Uterus (tissue), 4 donors: ENCODE measurements at places on chromosomes 1 and 21.

DNA sequence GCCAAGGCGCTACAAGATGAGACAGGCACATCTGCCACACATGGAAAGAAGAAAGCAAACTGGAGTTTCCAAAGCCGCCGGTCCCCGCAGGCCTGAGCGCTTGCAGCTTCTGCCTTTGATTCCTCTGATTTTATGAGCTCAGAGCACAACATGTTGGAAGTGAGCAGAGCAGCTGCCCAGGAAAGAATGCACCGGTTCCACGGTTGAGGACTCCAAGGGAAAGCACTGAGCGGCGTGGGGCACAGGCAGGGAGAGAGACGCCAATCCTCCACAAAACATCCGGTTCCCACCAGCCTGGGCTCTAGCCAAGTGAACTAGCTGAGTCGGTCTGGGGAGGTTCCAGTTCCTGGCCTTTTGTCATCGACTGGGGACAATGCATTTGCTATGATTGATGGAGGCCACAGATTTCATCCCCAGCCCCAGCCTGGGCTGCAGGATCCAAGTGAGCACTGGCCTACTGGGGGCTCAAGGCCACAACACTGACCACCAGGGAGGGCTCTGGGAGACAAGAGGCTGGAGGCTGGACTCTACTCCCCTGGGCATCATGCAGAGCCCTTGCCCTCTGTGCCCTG, 253.1 kb upstream of the IRF2BP2 start:
- DNase-seq: peak; percentile 75

DNA sequence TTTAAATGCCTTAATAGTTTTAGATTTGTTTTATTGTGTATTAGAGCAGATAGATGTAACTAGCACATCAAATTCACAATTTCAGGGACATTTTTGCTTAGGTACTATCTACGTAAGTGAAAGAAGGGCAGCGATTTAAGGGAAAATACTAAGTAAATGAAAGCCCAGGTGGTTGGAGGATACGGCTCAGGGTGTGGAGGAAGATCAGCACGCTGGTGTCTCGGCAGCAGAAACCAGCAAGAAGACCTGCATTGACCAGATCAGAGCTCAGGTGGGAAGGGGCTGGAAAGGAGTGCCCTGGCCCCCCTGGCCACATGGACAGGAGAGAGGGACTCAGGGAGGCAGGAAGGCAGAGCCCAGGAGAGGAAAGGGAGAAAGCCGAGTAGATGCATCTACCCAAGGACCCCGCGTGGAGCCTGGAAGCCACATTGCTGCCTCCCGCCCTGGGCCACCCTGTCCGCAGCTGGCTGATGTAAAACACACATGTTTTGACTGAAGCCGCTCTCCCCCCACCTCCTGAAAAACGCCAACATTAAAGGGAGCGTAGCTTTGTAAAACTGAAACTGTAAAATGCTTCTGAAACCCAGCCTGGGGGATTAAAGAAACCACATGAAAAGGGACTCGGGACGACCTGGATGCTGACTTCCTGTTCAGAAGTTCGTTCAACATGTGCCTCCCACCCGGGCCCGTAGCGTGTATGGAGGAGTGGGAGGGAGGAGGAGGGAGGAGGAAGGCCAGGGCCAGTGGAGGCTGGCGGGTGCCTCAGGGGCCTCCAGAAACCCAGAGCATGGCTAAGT, 72.6 kb upstream of the TARDBP start:
- DNase-seq: no peak

DNA sequence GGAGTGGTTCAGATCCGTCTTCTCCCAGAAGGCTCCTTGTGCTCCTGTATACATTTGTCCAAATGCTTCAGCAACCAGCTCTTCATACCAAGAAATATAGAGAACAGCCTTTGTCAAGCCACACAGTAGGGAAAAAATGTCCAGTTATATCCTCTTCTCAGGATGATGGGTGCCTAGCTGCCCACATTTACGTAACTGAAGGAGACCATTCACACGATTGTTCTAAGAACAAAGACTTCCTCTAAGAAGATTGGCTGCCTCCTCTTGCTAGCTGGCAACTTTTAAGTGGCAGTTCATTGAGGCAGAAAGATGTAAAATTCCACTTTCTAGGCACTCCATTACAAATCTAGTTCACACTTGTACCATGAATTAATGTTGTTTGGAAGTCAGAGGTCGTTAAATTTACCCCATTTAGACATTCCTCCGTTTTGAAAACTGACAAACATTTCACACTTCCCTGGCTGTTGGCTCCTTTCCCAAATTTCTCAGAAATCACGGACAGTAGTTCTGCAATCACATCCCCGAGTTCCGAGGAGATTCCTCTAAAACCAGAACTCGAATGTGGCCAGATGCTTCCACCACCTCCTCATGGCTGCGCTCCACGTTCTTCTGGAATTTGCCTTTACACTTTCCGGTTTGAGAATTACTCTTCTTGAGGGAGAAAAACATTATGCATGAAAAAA, 45.6 kb upstream of the CSF1 start:
- DNase-seq: peak; percentile 59

GRCh38 chr1:52911541-52911940, 10.0 kb downstream of the ECHDC2 start:
- no peak for DNase-seq

DNA sequence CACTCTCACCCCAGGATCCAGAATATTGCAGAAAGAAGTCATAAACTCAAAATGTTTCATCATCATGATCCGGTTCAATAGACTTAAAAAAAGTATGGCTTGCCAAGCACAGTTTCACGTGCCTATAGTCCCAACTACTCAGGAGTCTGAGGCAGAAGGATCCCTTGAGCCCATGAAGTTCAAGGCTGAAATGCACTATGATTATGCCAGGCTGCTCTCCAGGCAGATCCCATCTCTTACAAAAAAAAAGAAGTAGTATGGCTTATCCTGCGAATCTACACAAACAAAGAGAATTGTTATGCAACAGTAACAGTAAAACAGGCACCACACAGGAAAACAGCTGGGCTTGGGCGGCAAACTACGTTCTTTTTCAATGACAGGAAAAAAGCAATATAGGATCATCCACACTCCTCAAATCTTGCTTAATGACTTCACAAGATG, 76.2 kb downstream of the EIF4G3 start:
- no peak for DNase-seq

DNA sequence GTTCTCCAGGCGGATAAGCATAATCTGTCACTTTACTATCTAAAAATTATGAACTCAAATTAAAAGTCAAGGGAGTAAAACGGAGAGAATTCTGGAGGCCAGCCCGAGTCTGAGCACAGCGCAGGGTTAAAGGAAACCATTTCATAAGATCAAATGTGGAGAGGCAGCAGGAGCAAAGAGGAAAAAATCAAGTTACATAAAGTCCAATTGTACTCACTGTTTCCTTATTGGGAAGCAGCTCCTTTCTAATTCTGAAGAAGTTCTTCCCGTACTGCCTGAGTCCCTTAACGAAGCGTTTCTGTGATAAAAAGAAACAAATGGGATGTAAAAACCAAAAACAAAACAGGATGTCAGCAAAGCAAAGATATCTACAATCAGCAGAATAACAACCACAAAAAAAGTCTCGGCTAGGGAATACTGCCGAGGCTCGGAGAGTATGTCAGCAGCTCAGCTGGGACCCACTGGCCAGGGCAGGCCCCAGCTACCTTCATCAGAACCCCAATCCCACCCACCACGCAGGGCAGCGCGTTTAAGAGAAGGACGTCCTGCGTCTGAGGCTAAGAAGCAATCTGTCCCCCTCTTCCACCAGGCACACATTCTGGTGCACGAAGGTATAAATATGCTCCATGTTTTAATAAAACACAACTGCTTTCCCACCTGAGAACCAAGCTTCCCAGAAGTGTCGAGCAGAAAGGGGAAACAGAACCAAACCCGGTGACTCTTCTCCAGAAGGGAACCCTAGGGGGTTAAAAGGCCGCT, 104.8 kb downstream of the SLC45A1 start:
- DNase-seq: peak; percentile 61

DNA sequence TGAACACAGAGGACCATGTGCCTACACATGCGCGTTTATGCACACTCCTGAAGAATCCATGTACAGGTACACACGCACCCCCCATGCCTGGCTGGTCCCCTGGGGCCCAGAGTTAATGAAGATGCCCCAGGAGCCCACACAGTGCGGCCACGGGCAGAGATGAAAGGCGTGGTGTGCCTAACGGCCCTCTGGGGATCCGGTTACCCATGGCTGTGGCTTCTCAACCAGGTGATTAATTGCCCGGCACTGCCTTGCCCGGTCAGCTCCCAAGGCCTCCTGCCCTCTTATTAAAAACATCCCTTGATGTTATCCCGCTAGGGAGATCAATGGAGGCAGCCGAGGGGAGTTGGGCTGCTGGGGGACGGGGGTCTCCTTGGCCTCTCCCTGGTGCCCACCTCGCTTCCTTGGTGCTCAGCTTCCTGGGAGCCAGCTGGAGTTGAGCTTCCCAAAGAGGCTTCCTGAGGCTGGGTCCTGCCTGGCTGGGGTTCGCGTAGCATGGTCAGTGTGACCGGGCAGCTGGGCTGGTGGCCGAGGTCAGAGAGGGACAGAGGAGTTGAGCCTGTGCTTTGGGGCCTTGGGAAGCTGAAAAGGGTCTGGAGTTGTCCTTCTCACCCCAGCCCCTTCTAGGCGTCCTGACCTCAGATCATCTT, 75.0 kb upstream of the WNT4 start:
- DNase-seq: no peak

DNA sequence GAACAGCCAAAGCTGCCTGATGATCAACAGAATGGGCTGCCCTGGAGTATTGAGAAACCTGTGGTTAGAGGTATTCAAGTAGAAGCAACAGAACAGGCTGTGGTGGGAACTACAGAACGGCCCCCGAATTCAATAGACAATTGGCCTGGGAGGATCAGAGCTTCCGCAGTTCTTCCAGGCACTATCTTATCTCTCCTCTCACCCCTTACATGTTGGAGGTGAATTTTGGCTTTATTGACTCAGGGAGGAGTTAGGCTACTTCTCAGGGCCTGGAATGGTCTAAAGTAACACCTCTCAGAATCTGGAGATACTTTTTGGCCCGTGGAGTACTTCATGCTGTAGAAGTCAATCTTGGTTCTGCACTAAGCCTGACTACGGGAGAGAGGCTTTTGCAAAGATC, 253.0 kb downstream of the PRDM2 start:
- DNase-seq: no peak

DNA sequence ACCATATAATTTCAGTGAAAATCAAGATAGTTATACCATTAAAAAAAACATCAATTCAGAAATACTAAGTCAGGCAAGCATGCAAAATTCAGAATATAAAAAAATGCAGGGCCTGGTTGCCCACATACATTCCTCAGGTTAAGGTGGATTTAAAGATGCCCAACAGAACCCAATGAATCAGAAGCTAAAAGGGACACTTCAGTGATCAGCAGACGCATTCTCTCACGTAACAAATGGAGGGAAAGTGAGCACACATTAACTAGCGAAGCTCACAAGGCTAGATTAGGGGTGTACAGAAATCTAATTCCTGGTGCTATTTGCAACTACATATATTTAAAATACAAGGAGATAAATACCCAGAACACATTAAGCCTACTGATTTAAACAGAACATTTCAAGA, 17.5 kb downstream of the TOMM20 start:
- no peak for DNase-seq

- DNase-seq: no peak
Measured at GRCh38 chr1:242133796-242134195, 134.9 kb upstream of the MAP1LC3C start.

DNA sequence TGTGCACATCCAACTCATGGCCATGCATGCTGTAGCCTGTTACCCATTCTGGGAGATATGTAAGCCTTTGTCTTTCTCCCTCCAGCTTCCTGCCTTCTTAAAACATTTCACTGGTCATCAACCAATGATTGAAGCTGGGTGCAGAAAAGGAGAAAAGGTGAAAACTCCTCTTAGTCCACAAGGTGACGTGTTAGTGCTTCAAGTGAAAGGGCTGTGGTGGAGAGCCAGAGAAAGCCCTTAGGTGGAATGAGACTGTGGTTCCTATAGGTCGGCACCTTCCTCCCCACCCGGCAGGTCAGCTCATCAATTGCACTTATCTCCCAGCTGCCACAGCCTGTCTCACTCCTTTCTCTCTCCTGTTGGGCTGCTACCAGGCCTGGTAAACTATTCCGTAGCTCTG, 30.4 kb downstream of the ERG start:
- no peak for DNase-seq

DNA sequence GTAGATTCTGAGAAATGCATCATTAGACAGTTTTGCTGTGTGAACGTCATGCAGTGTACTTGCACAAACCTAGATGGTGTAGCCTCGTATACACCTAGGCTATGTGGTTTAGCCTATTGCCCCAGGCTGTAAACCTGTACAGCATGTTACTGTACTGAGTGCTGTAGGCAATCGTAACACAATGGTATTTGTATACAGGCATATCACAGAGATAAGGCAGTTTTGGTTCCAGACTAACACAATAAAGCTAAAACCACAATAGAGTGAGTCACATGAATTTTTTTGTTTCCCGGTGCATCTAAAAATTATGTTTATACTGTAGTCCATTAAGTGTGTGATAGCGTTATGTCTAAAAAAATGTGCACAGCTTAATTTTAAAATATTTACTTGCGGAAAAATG, 6.9 kb downstream of the IL10RB start:
- DNase-seq: no peak

- DNase-seq: no peak
Measured at GRCh38 chr1:206517784-206518183, 10.5 kb downstream of the RASSF5 start.
